Activated naive CD4-positive, alpha-beta T cell (primary cell): ENCODE measurements at places on chromosomes 3 and 15.

DNA sequence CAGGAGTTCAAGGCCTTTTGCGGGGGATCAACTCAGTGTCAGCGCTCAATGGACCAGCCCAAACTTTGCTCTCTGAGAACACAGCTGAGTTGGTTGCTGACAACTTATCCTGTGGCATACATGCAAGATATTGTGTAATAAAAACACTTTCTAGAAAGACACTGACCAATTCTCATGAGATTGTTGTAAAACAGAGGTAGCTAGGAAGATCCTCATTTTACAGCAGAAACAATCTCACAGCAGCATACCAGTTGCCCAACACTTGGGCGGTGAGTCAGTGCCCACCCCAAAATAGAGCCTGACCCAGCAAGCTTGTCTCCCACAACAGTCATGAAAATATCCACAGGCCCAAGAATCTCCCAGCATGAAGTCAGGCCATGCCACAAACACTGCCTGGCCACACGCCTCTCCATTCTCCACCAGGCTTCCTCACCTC lies 18.2 kb downstream of the KLHL6 start:
- DNase-seq = no peak

DNA sequence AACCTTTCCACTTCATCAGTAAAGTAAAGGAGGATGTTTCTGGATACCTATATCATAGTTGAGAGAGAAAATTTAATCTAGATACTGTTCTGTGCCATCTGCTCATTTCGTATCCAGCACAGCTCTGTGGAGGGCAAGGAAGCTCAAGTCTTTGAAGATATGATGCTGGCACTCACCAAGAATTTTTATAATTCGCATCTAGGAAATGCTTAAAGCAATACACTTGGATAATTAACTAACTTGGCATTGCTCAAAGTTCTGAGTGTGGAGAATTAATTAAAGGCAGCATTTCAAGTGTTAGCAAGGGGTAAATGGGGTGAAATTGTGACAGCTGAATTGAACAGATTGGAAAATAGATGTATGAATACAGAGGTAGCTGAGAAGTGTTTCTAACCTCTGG lies 213.2 kb downstream of the KCNMB2 start:
- no peak for DNase-seq

- no peak for DNase-seq
Observed at GRCh38 chr15:83077491-83078230, 10.6 kb upstream of the BTBD1 start.

- no peak for DNase-seq
Observed at GRCh38 chr3:140011086-140011485, 76.1 kb downstream of the CLSTN2 start.

- no peak for DNase-seq
Observed at GRCh38 chr3:177820683-177821316, 623.5 kb upstream of the TBL1XR1 start.

DNA sequence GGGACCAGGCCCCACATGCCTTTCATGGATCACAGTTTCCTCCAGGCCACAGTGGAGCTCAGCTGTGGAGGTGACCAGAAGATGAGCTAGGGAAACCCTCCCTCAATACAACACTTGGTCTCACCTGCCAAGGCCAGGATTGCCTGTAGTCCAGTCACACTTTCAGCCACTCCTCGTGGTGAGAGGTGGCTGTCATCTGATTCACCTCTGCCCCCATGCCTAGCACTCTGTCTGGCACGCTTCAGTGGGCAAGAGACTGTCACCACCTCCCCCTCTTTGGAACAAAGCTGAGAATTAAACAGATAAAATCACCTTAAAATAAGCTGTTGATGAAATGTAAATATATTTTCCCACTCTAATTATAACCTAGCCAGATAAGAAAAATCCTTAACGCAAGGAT lies 4.0 kb upstream of the IL17RD start:
- DNase-seq = no peak

DNA sequence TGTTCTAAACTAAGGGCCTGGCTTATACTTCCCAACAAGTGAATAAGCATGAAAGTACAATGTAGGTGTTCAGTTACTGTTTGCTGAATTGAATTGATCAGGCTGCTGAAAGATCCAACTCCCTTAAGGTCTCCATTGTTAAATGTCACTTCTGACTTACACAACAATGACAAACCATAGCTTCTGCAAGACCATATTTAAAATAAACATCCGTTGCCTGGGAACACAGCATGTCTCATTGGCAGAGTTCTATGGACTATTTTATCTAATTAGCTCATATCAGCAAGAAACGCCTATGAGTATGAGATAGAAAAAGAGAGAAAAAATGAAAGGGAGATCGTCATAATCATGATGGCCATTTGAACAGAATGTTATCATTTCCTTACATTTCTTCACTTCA lies 605.4 kb downstream of the FGF12 start:
- no peak for DNase-seq

GRCh38 chr3:176816937-176817336 lies 380.3 kb downstream of the TBL1XR1 start:
- DNase-seq = no peak

GRCh38 chr3:188697127-188697526 lies 474.6 kb upstream of the TPRG1 start:
- DNase-seq = no peak

GRCh38 chr3:18648868-18649462 lies 223.8 kb upstream of the SATB1 start:
- no peak for DNase-seq

GRCh38 chr15:43550527-43551363 lies 33.3 kb downstream of the MAP1A start:
- no peak for DNase-seq

DNA sequence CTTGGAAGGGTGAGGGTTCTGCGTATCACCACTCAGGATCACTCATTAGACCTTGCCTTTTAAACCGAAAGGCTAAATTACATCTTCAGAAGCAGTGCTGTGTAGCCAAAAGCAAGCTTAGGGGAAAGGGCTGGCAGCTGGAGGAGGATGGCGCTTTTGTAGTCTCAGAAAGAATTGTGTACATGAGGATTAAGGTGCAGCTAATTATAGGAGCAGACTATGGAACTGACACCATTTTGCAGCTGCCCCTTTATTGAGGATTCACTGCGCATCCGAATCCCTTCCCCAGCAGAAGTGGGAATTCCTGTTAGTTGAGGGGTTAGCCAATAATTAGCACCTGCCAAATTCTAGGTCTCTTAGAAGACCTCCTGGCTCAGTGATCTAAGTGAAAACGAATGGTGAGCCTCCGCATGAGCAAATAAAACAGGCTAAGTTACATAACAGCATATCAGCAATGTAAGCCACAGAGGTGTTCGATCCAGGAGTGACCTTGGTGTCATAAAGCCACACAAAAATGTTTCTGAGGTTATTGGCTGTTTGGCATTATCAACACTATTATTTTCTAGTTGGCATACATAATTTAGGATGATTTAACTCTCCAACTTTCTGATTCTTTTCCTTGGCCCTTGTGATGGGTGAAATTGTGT lies 42.6 kb upstream of the SEMA6D start:
- no peak for DNase-seq

DNA sequence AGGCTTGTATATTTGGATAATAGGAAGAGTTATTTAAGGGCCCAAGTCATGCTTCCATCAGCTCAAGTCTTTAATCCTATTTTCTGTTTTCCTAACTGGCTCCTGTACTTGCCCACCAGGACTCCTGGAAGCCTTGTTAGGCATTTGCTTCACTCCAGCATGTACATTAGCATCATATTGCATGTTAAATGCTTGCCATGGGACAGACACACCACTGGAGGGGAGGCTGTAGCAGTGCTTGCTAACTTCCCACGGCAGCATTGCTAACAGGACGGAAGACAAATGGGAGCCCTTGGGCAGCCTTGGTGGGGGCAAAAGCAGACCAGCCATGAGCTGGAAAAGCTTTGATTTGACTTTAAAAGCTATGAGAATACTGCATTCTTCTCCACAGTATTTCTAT lies 6.1 kb downstream of the TMOD2 start:
- no peak for DNase-seq

- no peak for DNase-seq
Observed at GRCh38 chr3:48564667-48565066, 1.1 kb upstream of the UCN2 start.

DNA sequence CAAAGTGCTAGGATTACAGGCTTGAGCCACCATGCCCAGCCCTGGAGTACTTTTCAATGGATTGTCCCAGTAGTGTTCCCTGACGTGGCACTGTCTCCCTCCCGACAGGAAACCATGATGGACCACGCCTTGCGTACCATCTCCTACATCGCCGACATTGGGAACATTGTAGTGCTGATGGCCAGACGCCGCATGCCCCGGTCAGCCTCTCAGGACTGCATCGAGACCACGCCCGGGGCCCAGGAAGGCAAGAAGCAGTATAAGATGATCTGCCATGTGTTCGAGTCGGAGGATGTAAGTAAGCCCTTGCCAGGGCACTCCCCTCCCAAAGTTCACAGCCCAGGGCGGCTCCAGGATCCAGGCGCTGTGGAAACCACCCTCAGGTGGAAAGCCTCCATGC lies 168.1 kb downstream of the NSMCE3 start:
- no peak for DNase-seq

- no peak for DNase-seq
Observed at GRCh38 chr15:75171408-75171807, 30.3 kb upstream of the C15orf39 start.

GRCh38 chr15:63372753-63373152 lies 8.9 kb downstream of the CA12 start:
- no peak for DNase-seq

GRCh38 chr15:63905558-63906265 lies 72.0 kb upstream of the HERC1 start:
- DNase-seq = no peak

DNA sequence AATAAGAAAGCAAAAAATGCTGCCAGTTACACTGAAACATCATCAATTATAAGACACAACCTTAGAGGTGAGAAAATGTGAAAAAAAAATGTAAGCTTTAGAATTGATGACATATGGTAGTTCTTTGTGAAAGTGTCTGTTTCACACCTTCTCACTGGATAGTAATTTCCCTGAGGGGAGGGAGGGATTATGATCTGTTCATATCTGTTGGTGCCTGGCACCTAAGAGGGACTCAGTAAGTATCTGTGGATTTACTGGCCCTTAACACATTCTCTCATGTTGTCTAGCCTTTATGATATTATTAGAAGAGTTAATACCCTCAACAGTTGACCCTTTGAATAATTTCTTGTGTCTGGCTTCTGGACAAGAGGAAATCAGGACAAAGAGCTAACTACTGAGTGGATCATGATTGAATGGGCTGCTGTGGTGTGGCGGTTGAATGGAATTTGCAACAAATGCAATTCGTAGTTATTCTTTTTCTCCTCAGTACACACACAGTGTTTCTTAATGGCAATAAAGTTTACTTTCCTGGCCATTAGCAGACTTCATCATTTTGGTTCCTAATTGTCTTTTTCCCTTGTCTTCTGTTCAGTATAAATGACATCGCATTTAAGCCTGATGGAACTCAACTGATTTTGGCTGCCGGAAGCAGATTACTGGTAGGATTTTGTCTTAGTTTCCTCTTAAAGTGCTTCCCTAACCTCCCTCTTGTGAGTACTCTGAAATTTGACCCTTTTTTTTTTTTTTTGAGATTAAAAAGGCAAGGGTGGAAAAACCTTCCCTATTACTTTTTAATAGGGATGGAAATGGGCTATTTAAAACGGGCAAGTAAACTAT lies 9.5 kb downstream of the IFT122 start:
- no peak for DNase-seq

- no peak for DNase-seq
Observed at GRCh38 chr3:146972726-146973125, 367.6 kb upstream of the PLSCR5 start.

GRCh38 chr3:72753495-72753894 lies 94.8 kb downstream of the SHQ1 start:
- DNase-seq = no peak

GRCh38 chr15:89321521-89322410 lies 12.9 kb downstream of the POLG start:
- no peak for DNase-seq

DNA sequence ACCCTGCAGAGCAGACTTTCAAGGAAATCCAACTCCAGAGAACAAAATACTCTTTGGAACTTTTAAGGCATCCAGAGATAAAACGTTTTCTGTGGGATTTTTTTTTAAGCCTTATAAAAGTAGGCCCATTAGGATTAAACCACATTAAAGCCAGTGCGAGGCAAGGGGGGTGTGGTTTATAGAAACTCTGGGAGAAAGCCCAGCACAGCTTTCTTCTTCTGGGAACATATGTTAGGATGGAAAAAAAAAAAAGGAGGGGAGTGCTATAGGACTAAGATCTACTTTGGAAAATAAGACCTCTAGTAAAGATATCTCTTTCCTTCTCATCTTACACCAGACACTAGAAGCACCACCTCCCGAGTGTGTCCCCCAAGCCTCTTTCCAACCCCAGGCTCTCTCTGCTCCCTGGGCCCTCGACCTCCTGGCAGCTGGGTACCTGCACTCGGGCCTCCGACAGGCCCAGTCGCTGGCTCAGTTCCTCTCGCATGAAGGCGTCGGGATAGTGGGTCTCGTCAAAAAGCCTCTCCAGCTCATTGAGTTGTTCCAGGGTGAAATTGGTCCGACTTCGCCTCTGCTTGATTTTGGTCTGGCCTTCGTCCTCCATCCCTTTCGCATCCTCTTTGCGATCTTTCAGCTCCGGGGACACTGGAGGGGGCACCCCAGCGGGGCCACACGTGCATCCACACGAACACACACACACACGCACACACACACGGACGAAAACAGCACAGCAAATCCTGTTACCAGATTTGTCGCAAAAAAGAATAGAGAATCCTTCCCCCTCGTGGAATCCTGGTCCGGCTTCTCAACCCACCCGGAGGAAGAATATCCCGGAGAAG lies 3.8 kb downstream of the SHOX2 start:
- no peak for DNase-seq

- no peak for DNase-seq
Observed at GRCh38 chr3:17913359-17913758, 170.9 kb upstream of the TBC1D5 start.

DNA sequence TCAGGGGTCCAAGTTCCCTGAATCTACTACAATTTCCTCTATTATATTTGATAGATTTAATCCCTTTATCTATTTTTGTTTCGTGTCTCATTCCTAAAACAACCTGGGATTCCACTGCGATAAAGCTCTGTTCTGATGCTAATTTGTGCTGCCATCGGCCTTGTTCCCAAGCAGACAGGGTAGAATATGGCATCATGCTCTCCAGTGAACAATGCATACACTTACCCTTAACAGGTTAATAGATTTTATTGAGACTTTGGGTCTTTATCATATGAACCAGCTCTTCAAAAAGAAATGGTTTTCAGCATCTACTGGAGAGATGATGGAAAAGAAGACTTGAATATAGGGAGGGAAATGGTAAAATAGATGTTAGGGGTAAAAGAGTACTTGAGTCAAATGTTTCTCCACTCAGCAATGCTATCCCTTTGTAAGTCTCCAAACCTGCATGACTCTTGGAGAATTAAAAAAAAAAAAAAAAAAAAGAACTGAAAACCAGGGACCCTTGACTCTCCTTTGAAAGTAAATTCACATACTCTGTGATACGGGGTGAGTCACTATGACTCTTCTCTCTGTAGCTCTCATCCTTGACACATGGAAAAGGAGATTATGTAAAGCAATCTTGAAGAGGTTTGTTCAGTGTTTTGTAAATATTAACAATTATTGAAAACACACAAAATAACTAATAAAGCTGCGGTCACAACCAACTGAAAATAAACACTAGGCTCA lies 268.8 kb downstream of the ZBTB20 start:
- no peak for DNase-seq

- no peak for DNase-seq
Observed at GRCh38 chr3:8903191-8903590, 60.1 kb downstream of the RAD18 start.

GRCh38 chr3:172658344-172659245 lies 52.3 kb downstream of the NCEH1 start:
- DNase-seq = no peak

GRCh38 chr3:31699309-31699953 lies 166.7 kb downstream of the STT3B start:
- no peak for DNase-seq
